Gastroesophageal sphincter (tissue), 4 donors: ENCODE measurements at places on chromosomes 6 and 20.

DNA sequence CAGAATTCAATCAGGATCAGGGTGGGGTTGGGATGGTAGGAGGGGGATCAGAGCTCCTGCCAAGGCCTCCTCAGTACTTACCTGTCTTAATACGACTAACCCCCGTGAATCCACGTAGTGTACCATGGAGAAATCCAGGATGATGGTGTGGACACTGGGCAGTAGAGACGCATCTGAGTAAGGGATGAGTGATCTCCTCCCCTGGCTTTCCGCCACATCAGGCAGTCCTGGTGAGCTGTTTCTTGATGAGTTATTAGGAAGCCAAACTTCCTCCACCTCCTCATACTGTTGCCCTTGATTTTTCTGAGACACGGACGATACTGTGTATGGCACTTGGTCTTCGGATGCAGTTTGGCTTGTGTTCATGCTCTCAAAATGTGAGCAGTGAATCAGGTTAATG, 34.2 kb upstream of the SRPK1 start:
- H3K4me3 ChIP-seq = no peak overlapping the region
- no peak for ATAC-seq

- H3K4me1 ChIP-seq = no peaks in the 10 kb centered on the region
- no peak overlapping the region for H3K4me3 ChIP-seq
- no peak overlapping the region for H3K27ac ChIP-seq
Measured at GRCh38 chr6:67870321-67870720, 764.8 kb upstream of the ADGRB3 start.

DNA sequence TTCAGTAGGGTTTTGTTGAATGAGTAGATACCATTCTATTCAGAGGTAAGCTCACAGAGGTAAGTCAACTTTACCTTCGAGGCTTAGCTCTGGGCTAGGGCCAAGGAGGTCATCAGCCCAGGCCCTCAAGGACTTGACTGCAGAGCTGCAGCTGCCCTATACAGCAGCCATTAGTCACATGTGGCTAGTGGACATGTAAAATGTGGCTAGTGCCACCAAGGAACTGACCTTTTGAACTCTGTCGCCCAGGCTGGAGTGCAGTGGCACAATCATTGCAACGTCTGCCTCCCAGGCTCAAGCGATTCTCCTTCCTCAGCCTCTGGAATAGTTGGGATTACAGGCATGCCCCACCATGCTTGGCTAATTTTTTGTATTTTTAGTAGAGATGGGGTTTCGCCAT, 47.9 kb upstream of the EPB41L1 start:
- H3K4me1 ChIP-seq = no peaks in the 10 kb centered on the region
- H3K4me3 ChIP-seq = no peak overlapping the region
- ATAC-seq = no peak
- H3K27me3 ChIP-seq = no peaks in the 10 kb centered on the region
- H3K27ac ChIP-seq = no peak overlapping the region

- ATAC-seq = no peak
- no peaks in the 10 kb centered on the region for H3K27me3 ChIP-seq
- H3K27ac ChIP-seq = no peak overlapping the region
- H3K4me3 ChIP-seq = no peak overlapping the region
Measured at GRCh38 chr20:32636283-32636682, 37.5 kb downstream of the C20orf203 start.

GRCh38 chr6:109515781-109516409, 32.9 kb upstream of the ZBTB24 start:
- H3K4me1 ChIP-seq = no peaks in the 10 kb centered on the region
- ATAC-seq = no peak
- H3K27ac ChIP-seq = no peak overlapping the region
- no peak overlapping the region for H3K4me3 ChIP-seq
- H3K27me3 ChIP-seq = no peaks in the 10 kb centered on the region

GRCh38 chr6:160667639-160668481, 3.8 kb upstream of the LPA start:
- no peak overlapping the region for H3K27ac ChIP-seq
- H3K4me1 ChIP-seq = no peaks in the 10 kb centered on the region
- H3K36me3 ChIP-seq = no peaks in the 10 kb centered on the region
- H3K27me3 ChIP-seq = peaks cover 5% of the 10 kb centered on the region

- H3K36me3 ChIP-seq = peaks cover 16% of the 10 kb centered on the region
- ATAC-seq = no peak
- no peak overlapping the region for H3K27ac ChIP-seq
- H3K4me3 ChIP-seq = no peak overlapping the region
- no peaks in the 10 kb centered on the region for H3K4me1 ChIP-seq
- no peaks in the 10 kb centered on the region for H3K27me3 ChIP-seq
Measured at GRCh38 chr6:130849594-130849993, 22.4 kb downstream of the SMLR1 start.
